ENCODE measurements at places on chromosomes 3 and 15.

DNA sequence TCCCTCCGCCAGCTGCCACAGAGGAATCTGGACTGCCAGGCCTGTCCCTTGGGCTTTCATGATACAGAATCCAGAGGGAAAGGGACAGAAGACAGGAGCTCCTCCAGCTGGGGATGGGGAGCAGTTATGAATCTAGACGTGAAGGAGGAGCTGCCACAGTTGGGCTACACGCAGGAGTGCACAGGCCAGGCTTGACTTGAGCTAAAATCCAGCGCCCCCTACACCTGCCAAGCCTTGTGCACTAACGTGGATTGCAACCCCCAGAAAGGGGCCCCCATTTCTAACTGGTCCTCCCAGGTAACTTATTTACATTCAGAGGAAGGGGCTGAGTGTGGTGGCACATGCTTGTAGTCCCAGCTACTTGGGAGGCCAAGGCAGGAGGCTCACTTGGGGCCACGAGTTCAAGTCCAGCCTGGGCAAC is 14.3 kb downstream of the KLHL6 start:
- DNase-seq, result no peak

GRCh38 chr3:130654921-130655320 is 91.7 kb downstream of the PIK3R4 start:
- DNase-seq, result no peak

DNA sequence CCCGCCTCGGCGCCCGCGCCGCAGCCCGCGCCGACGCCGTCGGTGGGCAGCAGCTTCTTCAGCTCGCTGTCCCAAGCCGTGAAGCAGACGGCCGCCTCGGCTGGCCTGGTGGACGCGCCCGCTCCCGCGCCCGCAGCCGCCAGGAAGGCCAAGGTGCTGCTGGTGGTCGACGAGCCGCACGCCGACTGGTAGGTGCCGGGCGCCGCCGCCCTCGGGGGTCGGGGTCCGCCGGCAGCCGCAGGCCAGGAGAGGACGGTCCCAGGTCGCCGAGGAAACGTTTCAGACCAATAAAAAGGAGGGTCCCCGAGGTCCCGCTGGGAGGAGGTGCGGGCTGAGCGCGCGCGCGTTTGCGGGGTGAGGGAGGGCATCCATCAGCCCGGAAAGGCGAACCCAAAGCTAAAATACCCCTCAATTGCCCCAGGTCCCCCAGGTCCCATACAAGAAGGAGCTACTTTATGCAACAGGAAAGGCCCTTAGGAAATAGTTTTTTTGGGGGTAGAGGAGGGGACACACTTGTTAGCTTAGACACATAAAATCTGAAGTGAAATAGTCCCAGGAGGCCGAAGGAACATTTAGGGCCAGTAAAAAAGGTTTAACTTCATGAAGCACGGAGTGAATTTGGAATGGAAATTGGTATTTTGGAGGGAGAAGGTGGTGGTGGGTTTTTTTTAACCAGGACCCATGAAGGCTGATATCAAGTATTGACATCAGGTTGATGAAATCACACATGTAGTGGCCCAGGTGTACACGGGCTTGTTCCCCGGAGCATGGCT is 739 bp downstream of the SYN2 start:
- no peak for DNase-seq

GRCh38 chr3:32814361-32814760 is 3.4 kb upstream of the TRIM71 start:
- no peak for DNase-seq

DNA sequence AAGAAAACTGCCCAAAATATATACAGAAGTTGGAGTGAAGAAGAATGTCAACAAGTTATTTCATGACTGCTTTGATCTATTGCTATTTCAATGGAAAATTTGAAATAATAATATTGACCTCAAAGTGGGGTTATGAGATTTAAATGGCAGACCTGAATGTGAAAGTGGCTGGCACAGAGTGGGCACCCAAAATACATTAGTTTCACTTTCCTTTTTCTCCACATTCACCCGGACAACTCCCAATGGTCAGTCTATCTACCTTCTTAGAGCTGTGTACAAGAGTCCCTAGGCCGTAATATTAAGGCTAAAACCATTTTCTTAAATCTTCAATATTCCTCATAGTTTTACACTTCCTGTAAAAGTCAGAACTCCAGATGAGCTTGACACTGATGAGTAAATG is 61.6 kb upstream of the ETV5 start:
- DNase-seq, result no peak

- peak; percentile 27 for DNase-seq
Observed at GRCh38 chr15:25501828-25502446, 63.1 kb upstream of the UBE3A start.

GRCh38 chr3:45367453-45367871 is 20.9 kb upstream of the LARS2 start:
- DNase-seq, result peak; percentile 27

- no peak for DNase-seq
Observed at GRCh38 chr3:114502204-114502603, 208.4 kb downstream of the TIGIT start.

DNA sequence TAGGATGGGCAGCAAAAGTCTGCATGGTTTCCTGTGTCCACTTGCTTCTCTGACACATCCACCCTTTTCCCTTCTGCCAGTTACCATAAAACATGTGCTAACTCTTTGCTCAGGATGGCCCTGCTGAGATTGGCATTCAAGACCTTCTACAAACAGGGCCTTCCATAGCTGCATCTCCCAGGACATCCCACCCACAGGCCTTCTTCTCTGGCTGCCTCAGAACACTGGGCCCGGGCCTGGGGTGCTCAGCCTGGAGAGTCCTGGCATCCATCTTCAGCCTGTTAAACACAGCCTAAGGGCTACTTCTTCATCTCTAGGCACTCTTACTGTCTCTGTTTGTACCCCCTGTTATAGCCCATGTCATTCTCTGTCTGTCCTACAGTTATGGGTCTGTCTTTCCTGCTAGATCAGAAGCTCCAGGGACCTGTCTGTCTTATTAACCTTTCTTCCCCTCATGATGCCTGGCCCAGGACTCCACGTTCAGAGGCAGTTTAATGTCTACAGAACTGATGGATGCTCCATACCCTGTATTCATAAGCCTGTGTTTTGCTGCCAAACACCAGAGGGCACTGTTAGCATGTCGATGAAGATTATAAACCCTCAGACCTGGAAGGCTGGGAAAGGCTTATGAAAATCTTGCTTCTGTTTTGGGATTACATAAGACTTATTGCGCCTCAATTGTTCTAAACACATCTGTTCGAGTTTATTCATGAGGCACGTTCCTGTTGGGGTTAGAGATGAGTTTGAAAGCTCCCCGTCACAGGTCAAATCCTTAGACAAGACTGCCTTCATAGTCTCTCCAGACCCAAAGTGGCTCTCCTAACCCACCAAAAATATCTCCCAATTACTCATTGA is 16.5 kb downstream of the SEMA3G start:
- DNase-seq, result peak; percentile 51

- DNase-seq, result no peak
Observed at GRCh38 chr3:365268-365667, 168.7 kb downstream of the CHL1 start.

Data from HCT116 (cell line).